ENCODE measurements at places on chromosomes 5 and 9.

DNA sequence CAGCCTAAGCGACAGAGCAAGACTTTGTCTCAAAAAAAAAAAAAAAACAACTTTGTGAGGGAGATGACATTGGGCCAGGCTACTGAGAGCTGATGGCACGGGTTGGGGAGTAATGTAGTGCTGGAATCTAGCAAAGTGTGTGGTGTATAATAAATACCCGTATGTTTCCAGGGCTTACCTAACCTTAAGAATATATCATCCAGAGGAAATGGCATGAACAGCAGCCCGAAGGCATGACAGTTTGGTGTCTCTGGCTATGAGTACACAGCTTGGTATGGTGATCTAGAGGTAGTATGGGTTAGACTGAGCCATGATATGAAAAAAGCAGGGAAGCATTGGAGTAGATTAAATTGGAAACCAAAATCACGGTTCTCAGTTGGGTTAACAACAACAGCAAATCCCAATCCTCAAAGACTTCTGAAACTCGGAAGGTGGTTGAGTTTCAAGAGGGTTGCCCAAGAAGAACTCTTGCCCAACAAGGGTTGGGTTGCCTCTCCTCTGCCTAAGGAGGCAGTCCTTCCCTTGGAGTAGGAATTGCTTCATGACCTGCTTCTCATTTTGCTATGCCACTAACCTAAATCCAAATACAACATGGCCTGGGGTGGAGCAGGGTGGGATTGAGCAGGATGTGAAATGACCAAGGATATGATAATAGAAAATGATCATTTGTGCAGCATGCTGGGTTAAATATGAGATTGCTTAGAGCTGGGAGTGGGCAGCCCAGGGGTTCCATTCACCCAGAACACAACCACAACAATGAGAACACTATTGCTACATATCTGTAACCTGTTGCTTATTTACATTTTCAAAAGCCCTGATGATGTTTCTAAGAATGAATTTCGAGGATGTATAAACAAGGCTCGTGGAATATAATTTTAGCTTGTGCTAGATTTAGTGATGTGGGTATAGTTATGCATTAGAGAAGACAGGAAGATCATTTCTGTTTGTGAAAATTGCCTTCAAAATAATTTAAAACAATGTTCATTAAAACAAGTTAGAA is 64.6 kb upstream of the ZFR start:
- no peak for DNase-seq
- peaks cover 40% of the 10 kb centered on the region for H3K4me1 ChIP-seq
- H3K36me3 ChIP-seq: no peaks in the 10 kb centered on the region
- H3K27ac ChIP-seq: no peak overlapping the region

DNA sequence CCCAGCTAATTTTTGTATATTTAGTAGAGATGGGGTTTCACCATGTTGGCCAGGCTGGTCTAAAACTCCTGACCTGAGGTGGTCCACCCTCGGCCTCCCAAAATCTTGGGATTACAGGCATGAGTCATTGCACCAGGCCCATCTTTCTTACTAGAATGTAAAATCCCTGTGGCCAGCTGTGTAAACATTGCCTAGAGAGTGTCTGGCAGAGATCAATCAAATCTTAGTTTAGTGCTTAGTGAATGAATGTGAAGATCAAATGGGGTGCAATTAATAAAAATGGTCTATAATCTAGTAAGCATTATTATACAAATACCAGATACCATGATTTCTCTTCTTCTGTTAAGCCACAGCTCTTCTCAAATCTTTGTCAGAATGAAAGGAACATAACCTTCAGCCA is 289.9 kb downstream of the KCTD16 start:
- H3K4me3 ChIP-seq: no peak overlapping the region
- no peaks in the 10 kb centered on the region for H3K36me3 ChIP-seq
- H3K27me3 ChIP-seq: no peaks in the 10 kb centered on the region

GRCh38 chr5:43616535-43616934 is 13.6 kb downstream of the NNT start:
- DNase-seq: no peak
- H3K27ac ChIP-seq: peak overlapping the region; percentile 6
- no peak overlapping the region for H3K4me3 ChIP-seq
- H3K4me1 ChIP-seq: peaks cover 18% of the 10 kb centered on the region
- peaks cover 27% of the 10 kb centered on the region for H3K36me3 ChIP-seq

DNA sequence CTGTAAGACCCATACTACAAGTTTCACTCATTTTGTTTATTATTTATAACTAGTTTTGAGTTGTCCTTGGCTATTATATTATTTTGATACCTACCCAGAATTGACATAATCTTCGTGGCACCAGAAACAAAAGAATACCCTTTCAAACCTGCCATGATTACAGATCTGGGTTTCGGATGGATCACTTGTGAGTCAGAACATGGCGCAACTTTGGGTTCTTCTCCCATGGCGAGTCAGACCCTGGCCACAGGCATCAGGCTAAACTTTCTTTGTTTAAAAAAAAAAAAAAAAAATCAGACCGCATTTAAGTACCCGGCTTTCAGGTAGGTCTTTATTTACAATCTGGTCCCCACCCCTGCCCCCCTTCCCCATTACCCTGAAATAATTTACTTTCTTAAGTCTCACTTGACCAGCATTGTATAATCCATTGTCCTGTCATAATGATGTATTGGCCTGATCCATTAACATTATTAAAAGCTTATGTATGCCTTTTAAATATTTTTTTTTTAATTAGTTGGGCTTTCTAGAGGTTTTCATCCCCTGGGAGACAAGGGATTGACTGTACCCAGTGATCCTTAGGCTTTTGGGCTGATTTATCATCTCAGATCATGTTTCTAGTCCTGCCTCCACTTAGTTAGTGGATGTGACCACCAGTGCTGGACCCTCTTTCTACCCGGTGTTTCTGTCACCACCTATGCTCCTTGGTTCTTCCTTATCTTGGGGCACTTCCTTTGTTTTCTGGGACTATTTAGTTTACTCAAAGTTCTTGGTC is 43.9 kb downstream of the F2RL2 start:
- no peak overlapping the region for H3K4me3 ChIP-seq
- no peak for DNase-seq
- no peaks in the 10 kb centered on the region for H3K4me1 ChIP-seq
- no peaks in the 10 kb centered on the region for H3K27me3 ChIP-seq

All from heart right ventricle (tissue), 16 donors.